Heart right ventricle (tissue), 16 donors: ENCODE measurements at places on chromosomes 11 and 22. TPM values are rescaled to one million over a fixed set of nuclear protein-coding genes. Genes with fewer than 3 reads are reported as not detected.

Gene NRXN2
- total RNA-seq, result 0.89 TPM

GRCh38 chr11:64251016-64251752 is at the start of gene PLCB3:
PLCB3 (plus strand) TSS chr11:64251530; CDS start chr11:64251650, 120 bp downstream.
- DNase-seq, result peak; percentile 69

DNA sequence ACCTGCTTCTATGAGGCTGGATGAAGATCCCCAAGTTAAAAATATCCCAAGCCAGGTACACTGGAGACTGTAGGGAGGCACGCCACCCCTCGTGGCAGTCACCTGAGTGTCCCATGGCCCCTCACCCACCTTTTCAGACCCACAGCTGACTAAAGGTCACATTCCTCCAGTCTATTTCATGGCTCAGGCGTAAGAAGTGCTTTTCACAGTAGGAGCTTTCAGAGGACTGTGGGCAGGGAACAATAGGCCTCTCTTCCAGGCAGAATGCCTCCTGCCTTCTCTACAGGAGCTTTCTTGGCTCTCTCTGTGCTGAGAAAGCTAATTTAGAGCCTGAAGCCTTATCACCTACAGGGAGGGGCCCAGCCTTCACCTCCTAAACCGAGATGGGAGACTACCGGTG is 73.8 kb downstream of the C11orf58 start:
- DNase-seq, result no peak

DNA sequence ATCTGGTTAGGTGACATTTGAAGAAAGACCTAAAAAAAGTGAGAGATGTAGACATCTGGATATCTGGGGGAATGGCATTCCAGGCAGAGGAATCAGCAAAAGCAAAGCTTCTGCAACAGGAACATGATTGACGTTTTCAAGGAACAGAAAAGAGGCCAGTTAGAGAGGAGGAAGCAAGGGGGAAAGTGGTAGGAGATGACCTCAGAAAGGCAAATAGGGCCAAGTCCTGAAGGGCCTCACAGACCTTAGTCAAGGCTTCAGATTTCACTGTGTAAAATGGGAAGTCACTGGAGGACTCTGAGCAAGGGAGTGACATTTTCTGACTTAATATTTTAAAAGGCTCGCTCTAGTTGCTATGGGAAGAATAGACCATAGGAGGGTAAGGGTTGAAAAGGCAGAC is 9.7 kb downstream of the DEUP1 start:
- no peak for DNase-seq

Gene RBMXL2
- total RNA-seq, result not detected

GRCh38 chr11:130580372-130580771 is 131.9 kb downstream of the ADAMTS15 start:
- no peak for DNase-seq

Gene OR4C11
- total RNA-seq, result not detected

DNA sequence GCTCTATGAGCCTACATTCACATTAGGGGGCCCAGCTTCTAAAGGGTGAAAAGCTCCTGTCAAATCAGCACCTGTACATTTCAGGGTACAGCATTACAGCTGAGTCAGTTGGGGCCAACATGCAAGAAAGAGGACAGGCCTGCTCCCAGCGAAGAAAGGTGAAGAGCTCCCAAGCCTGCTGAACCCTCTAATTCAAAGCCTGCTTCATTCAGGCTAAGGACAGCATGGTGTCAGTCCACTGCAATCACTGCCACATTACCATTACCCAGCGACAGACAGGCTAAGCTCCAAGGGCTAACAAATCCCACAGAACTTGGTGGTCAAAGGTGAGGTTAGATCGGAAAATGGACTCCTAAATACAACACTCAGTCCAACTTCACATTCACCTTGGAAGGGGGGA is 65.4 kb upstream of the CHRM4 start:
- DNase-seq, result no peak

Gene RPUSD4
- total RNA-seq, result 36.5 TPM

- DNase-seq, result no peak
Measured at GRCh38 chr11:128262463-128263345, 324.7 kb downstream of the ETS1 start.

Gene OR10A2
- not detected for total RNA-seq

GRCh38 chr11:1303973-1304372 is 5.5 kb downstream of the TOLLIP start:
- peak; percentile 21 for DNase-seq

- DNase-seq, result no peak
Measured at GRCh38 chr11:36230779-36231699, 58.2 kb downstream of the COMMD9 start.

Gene NXPE4
- total RNA-seq, result not detected

Gene UBQLN3
- total RNA-seq, result 0.20 TPM

Gene B3GAT3
- 20.7 TPM for total RNA-seq

GRCh38 chr11:64566042-64566914 is 24.7 kb upstream of the SLC22A12 start:
- DNase-seq, result no peak

DNA sequence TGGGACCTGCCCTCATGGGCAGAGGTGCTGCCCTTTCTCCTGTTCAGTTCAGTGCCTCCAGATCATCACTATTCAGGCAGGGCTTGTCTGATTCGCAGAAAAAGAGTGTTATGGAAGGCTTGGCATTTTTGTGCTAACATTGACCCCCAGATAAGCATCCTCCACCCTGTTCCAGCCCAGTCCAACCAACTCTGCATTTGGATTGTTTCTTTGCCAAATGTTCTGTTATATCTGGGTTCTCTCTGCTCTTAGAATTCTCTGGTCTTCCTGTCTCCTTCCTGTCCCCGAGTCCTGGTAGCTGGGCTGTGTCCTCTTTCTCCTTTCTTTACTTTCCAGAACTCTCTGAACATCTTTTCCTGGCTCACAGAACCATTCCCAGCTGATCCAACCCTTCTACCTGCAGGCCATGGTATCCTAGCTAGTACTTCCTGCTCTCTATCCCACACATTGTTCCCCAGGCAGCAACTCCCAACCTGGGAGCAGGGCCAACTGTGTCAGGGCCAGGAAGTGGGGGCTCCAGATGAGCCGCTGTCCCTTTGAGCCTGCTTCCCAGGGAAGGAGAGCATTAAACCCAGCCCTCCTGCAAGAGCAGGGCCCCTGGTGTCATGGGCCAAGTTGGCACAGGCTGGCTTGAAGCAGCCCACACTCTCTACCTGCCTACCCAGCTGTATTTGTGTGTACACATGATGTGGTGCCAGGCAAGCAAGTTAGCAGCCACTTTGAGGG is 280.7 kb upstream of the CADM1 start:
- DNase-seq, result peak; percentile 56

DNA sequence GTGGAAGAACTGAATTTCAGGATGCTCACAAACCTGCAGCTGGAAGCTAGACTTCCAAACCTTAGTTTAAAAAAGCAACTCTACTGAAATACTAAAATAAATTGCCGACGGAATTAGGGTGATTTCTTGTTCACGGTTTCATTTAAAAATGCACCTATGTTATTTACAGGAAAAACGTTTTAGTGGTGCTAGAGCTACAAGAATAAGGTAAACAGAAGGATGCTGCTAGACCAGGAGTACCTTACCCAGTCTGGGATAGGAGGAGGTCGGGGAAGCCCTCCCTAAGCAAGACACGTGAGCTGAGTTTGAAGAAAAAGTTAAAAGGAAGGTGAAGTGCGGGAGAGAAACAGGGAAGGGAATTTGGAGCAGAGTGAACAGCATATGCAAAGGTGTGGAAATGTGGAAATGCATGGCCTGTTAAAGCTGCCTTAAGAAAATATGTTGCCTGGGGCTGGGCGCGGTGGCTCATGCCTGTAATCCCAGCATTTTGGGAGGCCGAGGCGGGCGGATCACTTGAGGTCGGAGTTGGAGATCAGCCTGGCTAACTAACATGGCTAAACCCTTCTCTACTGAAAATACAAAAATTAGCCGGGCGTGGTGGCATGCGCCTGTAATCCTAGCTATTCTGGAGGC is 1.4 kb upstream of the FTH1 start:
- no peak for DNase-seq

DNA sequence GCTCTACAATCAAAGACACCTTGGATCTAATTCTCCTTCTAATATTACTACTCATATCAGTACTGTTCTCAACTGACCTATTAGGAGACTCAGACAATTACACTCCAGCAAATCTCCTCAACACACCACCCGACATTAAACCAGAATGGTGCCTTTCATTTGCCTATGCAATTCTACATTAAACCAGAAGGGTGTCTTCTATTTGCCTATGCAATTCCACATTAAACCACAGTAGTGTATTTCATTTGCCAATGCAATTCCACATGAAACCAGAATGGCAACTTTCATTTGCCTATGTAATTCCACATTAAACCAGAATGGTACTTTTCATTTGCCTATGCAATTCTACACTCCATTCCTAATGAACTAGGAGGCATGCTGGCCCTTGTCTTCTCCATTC is 15.3 kb upstream of the APOL3 start:
- no peak for DNase-seq

GRCh38 chr11:123470842-123471241 is 40.8 kb downstream of the GRAMD1B start:
- DNase-seq, result no peak

DNA sequence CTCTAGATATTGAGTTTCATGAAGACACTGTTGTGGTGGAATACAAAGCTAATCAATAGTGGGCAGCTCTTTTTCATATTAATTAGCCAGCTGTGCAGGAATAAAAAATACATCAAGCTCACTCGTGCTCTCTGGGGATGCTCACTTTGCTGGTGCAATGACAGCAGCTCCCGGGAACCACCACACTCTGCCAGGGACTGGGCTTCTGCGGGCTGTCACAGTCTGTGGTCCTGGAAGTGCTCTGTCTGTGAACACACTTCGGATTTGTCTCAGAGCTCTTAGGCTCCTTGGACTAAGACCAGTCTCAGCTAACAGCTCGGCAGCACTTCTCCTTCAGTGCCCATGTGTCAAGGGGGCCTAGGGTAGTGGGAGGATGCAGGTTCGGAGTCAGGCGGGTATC is 393.5 kb downstream of the TENM4 start:
- DNase-seq, result no peak

Gene NPTXR
- total RNA-seq, result 19.6 TPM

Gene OR52E8
- not detected for total RNA-seq

- no peak for DNase-seq
Measured at GRCh38 chr11:62120001-62120400, 3.8 kb upstream of the INCENP start.

GRCh38 chr11:8069771-8070170 is 11.2 kb upstream of the TUB start:
- DNase-seq, result no peak

DNA sequence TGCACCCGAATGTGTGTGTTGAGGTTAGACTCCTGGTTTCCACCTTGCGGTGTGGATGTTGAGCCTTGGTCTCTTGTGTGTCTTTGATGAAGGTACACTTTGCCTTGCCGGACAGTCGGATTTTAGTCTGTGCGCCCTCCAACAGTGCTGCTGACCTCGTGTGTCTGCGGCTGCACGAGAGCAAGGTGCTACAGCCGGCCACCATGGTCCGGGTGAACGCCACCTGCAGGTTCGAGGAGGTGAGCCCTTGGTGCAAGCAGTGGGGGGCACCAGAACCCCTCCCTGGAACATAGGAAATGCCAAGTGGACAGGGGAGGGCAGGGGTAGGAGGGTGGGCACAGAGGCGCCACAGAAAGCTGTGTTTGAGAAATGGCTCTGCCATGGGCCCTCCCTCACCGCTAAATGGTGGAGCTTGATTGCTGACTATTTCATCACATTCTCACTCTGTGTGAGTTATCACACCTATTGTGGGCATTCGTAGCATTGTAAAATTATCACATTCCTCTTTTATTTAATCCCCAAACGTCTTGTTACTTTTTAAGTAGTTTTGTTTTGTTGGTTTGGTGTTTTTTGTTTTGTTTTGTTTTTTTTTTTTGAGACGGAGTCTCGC is 26.4 kb upstream of the PANX2 start:
- no peak for DNase-seq

DNA sequence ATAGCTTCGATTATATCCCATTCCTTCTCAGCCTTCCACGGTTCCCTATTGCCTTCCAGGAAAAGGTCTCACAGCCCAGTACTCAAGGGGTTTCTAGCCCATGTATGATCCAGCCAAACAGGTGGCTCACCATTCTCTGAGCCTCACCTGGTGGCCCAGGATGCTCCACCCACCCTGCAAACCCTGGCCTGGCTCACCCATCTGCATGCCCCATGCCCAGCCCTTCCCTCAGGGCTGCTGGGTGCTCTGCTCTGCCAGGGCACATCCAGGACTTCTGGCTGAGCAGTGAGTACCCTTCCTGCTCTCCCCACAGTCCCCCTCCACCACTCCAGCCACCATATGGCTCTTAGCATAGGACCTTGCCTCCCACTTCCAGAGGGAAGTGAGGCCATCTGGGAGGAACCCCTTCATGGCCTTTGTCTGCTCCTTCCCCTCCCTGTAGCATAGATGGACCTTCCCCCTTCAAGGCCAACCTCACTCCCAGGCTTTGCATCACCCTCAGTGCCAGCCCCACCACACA is 5.8 kb upstream of the RCOR2 start:
- no peak for DNase-seq

GRCh38 chr11:78313898-78314297 is 103.7 kb downstream of the GAB2 start:
- no peak for DNase-seq

DNA sequence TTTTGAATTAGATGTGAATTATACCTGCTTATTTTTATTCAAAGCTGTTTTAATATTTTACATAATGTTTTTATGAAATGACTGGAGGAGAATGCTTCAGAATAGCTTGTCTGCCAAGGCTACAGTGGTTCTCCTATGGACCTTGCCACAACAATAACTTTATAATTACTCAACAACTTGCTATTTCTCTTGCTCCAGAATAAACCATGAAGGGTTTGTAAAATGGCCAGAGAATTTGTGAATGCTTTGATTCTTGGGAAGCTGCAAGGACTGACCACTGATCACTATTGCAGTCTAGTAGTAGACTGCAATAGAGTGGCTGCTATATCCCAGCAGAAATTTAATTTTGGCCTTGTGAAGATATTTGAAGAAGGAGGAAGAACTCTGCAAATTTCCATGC is 199.7 kb downstream of the FAT3 start:
- DNase-seq, result no peak

- no peak for DNase-seq
Measured at GRCh38 chr11:84865791-84866535, 761.2 kb downstream of the DLG2 start.

GRCh38 chr22:44217346-44217745 is 36.6 kb downstream of the PARVG start:
- no peak for DNase-seq

GRCh38 chr11:68002938-68003845 is 705 bp downstream of the UNC93B1 start:
- no peak for DNase-seq

DNA sequence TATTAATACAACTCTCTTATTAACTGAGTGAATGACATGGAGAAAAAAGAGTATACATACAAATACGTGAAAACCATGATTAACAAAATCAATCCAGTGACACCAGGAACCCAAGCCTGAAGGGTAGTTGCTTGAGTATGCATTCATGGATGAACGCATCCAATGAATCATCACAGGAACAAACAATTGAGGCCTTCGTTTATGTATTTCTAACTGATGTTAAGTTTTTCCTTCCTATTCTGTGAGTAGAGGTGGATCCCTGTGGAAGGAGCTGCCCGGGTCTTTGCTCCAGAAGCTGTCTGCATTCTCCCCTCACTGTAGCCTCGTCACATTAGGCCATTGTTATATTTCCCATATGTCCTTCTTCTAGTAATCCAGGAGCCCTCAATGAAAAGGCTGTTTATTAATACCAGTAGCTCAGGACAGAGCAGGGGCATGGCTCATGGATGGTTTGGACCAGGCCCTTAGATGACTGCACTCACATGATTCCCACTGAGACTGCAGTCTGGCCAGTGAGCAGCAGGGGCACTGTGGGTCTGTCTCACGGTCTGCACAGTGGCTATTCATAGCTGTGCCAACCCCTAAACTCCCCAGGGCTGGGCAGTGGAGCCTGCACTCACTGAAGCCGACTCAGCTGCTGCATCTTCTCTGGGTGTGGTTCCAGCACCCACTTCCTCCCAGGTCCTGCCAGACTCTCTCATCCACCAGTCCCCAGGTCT is 128.1 kb upstream of the TOP3B start:
- peak; percentile 30 for DNase-seq

Gene SPON1
- total RNA-seq, result 14.7 TPM

Gene CHKB
- total RNA-seq, result 33.7 TPM
